ENCODE measurements at places on chromosomes 7 and 10. TPM values are rescaled to one million over a fixed set of nuclear protein-coding genes. Genes with fewer than 3 reads are reported as not detected.

- no peaks in the 10 kb centered on the region for H3K27me3 ChIP-seq
- H3K36me3 ChIP-seq, result no peaks in the 10 kb centered on the region
- no peaks in the 10 kb centered on the region for H3K4me1 ChIP-seq
- no peak overlapping the region for H3K4me3 ChIP-seq
Observed at GRCh38 chr10:63094405-63094804, 38.7 kb upstream of the NRBF2 start.

- DNase-seq, result no peak
- no peaks in the 10 kb centered on the region for H3K27me3 ChIP-seq
- H3K27ac ChIP-seq, result no peak overlapping the region
- H3K36me3 ChIP-seq, result no peaks in the 10 kb centered on the region
- no peak overlapping the region for H3K4me3 ChIP-seq
Observed at GRCh38 chr10:91354166-91355075, 55.7 kb upstream of the HECTD2 start.

DNA sequence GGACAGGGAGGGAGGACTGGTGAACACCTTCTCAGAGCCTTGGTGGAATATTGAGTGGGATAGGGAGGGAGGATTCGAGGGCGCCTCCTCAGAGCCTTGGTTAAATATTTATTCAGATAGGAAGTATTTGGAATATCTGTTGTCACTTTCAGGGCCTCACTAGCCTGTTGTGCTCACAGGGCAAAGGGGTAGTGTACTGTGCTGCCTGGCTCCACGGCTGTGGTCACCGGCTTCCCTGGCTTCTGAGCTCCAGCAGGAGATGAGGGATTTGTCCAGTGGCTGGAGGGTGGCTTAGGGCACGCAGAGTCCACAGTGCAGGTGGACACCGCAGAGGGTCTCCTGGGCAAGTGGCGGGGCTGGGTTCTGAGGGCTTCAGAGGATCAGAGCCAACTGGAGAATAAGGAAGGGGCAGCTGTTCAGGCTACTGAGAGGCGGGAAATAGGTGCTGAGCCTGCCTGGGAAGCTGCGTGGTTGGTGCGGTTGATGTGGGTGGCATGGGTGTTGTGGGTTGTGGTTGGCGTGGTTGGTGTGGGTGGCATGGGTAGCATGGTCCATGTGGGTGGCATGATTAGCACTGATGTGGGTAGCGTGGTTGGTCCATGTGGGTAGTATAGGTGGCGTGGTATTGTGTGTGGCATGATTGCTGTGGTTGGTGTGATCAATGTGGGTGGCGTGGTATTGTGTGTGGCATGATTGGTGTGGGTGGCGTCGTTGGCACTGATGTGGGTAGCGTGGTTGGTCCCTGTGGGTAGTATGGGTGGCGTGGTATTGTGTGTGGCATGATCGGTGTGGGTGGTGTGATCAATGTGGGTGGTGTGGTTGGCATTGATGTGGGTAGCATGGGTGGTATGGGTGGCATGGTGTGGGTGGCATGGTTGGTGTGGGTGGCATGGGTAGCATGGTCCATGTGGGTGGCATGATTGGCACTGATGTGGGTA is 16.7 kb downstream of the INPP5A start:
- H3K27me3 ChIP-seq, result no peaks in the 10 kb centered on the region
- H3K4me1 ChIP-seq, result peaks cover 4% of the 10 kb centered on the region
- peak; percentile 35 for DNase-seq
- no peak overlapping the region for H3K4me3 ChIP-seq
- no peaks in the 10 kb centered on the region for H3K36me3 ChIP-seq

The ZMIZ2 gene
- total RNA-seq, result 69.0 TPM

DNA sequence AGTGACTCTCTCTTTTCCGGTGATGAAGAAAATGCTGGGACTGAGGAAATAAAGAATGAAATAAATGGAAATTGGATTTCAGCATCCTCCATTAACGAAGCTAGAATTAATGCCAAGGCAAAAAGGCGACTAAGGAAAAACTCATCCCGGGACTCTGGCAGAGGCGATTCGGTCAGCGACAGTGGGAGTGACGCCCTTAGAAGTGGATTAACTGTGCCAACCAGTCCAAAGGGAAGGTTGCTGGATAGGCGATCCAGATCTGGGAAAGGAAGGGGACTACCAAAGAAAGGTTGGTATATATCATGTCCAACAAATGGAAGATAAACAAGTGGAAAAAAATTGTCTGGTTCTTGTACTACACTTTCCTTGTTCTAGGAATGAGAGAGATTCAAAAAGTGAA is 9.5 kb downstream of the PDCD4 start:
- H3K4me3 ChIP-seq, result no peak overlapping the region
- peaks cover 7% of the 10 kb centered on the region for H3K4me1 ChIP-seq
- no peaks in the 10 kb centered on the region for H3K27me3 ChIP-seq
- H3K27ac ChIP-seq, result no peak overlapping the region
- no peak for DNase-seq
- no peaks in the 10 kb centered on the region for H3K36me3 ChIP-seq
